Neural crest cell (in vitro differentiated cells): ENCODE measurements at places on chromosomes 16 and 17.

DNA sequence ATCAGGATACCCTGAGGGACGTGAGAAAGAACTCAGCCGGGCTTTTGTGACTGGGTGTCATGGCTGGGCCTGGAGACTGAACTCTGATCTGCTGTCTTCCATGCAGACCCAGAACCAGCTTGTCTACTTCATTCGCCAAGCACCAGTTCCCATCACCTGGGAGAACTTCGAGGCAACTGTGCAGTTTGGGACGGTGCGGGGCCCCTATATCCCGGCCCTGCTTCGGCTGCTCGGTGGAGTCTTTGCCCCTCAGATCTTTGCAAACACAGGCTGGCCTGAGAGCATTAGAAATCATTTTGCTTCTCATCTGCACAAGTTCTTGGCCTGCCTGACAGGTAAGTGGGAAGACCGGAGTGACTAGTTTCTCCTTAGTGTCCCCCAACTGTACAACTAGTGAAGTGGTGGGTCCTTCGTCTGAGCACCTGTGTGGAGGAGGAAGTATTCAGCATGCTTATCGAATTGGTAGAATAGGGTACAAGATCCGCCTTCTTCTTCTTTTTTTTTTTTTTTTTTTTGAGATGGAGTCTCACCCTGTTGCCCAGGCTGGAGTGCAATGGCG is 15.5 kb downstream of the DNAH2 start:
- DNase-seq, result no peak

GRCh38 chr17:44318077-44318892 is 6.3 kb downstream of the SLC25A39 start:
- DNase-seq, result no peak

- no peak for DNase-seq
These were observed 450.4 kb downstream of the MAF start for GRCh38 chr16:79150151-79150550.

GRCh38 chr16:81520151-81520470 is 75.5 kb downstream of the CMIP start:
- DNase-seq, result no peak

DNA sequence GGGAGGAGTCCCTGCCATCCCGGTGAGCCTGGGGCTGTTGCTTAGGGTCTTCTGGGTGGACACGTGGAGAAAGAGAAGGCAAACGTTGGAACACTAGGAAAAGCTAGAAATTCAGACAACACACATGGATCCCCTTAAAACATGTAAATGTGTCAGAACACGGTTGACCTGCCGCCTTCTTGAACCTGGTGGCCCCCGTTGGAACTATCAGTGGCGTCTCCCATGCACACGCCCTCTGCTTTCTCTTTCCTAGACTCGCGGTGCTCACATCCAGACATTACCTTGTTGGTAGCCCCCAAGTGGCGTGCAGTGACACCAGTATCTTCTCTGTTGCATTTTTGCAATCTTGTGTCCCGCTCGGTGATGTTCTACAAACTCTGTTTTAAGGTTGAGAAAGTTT is 18.6 kb downstream of the CIBAR2 start:
- DNase-seq, result no peak

DNA sequence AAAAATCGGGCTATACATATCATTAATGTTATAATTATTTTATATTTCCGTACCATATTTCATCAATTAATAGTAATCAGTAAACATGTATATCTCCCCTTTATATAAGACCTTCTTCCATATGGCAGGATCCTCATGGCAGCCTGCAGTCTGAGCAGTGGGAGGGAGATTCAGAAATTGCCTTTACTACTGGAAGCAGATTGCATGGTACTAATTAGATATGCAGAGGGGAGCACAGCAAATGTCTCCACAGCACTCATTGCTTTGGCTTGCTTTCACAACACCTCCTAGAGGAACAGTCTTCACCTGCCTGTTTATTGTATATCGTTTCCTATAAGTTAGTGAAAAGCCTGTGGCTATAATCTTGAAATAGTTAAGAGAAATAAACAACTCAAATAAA is 585.8 kb upstream of the GOT2 start:
- no peak for DNase-seq

- DNase-seq, result no peak
These were observed 13.5 kb downstream of the MPG start for GRCh38 chr16:91484-91883.

- no peak for DNase-seq
These were observed 3.1 kb downstream of the SPNS3 start for GRCh38 chr17:4436846-4437245.

- DNase-seq, result peak; percentile 21
These were observed 548 bp downstream of the HAGH start for GRCh38 chr16:1825864-1826690.

GRCh38 chr16:79093554-79093967 is 507.0 kb downstream of the MAF start:
- no peak for DNase-seq

- no peak for DNase-seq
These were observed 98.7 kb downstream of the NPIPB11 start for GRCh38 chr16:29307598-29308507.

DNA sequence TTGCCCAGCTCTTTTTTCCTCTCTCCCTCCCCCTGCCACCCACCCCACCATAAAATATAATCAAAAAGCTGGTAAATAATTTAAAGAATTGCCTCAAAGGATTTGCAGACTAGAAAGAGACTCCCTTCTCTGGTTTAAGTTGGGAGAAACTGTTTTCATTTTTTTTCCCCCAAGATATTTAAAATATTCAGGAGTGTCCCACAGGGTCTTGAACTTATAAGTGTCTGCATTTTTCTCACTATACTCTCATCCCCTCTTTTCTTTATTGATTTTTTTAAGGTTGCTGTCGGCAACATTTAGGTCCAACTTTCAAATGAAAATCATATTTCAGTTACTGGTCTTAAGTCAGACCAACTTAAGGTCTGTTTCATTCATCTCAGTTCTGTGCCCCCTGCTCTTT is 210.2 kb downstream of the MSI2 start:
- DNase-seq, result no peak
